CD4-positive, alpha-beta T cell treated with Interleukin-21 for 1 hour (primary cell): ENCODE measurements at places on chromosomes 11 and 22.

DNA sequence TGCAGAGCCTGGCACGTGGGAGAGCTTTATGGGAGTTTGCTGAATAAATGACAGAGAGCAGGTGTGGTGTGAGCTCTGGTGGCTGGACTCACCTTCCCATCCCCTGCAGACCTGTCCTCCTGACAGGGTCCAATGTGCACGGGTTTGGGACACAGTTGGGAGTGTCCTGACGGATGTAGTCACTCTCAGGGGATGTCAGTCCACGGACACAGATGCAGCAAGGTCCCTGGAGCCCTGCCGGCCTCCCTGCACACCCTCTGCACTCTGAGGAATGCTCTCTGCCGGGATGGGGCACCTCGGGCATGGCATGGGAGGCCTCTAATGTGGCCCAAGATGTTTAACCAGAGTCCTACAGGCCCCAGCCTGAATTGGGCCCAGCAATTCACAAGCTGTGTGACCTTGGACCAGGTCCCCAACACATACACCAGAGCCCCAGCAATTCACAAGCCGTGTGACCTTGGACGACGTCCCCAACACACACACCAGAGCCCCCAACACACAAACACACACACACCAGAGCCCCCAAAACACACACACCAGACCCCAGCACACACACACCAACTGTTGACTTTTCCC is 30.0 kb upstream of the RFPL3 start:
- DNase-seq: no peak

GRCh38 chr11:102226702-102227490 is 90.4 kb upstream of the BIRC3 start:
- no peak for DNase-seq

GRCh38 chr11:1923201-1923956 is 3.9 kb downstream of the TNNT3 start:
- DNase-seq: no peak

DNA sequence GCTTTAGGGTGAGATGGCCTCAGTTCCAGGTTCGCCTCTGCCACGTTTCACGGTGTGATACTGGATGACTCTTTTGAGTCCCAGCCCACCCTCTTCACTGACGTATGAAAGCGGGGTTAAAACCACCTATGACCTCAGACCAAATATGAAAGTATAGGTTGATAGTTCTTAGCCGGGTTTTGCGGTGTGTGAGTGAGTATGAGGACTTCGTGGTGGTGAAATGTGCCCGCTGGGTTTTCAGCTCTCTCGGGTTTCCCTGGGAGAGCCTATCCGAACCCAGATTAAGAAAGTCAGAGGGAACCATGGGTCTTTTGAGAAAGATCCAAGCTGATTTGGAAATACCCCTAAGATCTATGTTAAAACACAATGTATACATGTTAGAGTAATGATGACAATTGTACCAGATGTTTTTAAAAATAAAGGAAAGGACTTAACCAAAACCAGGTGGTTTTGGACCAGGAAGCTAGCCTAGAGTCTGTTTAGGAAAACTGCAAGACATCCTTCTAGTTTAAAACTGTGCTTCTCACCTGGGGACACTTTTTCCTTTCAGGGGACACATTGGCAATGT is 25.8 kb upstream of the ST3GAL4 start:
- peak; percentile 36 for DNase-seq

DNA sequence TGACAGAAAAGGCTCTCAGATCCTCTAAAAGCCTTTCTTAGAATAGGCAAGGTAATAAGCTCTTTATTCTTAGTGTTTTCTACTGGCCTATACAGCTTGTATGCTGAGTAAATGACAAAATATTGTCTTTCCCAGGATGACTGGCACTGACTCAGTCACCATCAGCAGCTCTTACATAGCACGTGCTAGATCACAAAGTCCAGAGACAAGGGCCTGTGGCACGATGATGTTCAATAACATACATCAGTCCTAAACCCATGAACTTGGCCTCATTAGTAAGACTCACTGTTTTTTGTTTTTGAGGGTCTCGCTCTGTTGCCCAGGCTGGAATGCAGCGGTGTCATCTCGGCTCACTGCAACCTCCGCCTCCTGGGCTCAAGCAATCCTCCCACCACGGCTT is 42.7 kb downstream of the CELF1 start:
- no peak for DNase-seq

GRCh38 chr22:50717709-50718351 is 20.2 kb upstream of the ACR start:
- DNase-seq: no peak

DNA sequence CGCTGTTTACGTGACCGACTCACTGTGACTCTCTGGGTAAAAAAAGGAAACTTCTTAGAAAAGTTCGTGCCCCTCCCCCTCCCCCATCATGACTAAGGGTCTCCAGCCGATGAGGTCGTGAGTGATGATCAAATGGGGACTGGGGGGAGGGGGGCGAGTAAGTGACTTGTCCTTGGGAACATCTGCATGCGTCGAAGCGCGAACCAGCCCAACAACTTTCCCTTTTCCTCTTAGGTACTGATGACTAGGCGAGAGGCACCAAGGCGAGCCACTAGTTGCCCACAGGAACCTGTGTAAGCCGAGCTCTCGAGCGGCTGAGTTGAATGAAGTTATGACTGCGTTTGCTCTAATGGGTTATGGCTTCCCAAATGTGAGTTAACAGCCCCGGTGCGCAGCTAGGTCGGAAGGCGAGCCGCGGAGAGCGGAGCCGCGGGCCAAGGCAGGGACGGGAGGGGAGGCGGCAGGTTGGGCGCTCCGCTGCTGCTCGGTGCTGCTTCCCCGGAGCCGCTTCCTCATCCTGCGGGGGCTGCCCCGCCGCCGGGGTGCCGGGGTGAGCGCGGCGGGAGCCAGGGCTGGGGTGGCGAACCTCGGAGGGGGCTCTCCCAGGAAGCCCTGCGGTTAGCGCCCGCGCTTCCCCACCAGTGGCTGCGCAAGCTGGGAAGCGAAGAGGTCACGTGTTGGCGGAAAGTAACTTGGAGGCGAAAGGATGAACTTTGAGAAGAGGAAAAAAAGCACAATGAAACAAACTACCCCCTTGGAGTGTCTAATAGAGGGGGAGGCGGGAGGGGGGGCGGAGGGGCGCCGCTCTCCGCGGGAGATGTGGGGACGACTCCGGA is 22.1 kb upstream of the BDNF start:
- no peak for DNase-seq

DNA sequence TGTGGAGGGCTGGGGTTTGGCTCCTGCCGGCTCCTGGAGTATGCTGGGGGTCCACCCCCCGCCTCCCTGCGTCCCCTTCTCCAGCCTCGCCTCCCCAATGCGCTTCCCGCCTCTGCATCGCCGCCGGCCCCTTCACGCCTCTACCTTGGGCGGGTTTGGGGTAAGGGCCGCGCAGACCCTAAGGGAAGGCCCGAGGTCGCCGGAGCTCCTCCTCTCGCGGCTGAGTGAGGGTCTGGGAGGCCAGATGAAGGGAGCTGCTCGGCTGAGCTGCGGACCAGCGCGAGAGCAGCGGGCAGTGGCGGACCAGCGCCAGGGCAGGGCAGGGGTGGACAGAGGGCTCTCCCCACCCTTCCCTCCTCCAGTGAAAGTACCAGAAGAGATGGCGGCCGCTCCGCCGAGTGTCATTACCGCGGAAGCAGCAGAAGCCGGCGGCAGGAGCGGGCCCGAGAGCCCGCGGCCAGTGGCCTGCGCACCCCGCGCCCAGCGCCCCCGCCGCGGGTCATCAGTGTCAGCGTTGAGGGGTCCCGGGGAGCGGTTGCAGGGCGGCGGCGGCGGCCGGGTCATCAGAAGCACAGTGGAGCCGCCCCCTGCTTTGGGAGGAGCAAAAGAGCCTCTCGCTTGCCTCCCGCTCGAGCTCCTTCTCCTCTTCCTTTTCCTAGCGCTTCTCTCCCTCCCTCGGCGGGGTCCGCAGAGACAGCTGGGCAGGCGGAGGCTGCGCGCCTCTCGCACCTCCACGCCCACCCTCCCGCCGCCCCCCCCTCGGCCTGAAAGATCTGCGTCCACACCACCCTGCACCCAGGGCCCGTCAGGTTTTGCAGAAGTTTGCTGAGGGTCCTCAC is 255.6 kb upstream of the CADM1 start:
- no peak for DNase-seq

DNA sequence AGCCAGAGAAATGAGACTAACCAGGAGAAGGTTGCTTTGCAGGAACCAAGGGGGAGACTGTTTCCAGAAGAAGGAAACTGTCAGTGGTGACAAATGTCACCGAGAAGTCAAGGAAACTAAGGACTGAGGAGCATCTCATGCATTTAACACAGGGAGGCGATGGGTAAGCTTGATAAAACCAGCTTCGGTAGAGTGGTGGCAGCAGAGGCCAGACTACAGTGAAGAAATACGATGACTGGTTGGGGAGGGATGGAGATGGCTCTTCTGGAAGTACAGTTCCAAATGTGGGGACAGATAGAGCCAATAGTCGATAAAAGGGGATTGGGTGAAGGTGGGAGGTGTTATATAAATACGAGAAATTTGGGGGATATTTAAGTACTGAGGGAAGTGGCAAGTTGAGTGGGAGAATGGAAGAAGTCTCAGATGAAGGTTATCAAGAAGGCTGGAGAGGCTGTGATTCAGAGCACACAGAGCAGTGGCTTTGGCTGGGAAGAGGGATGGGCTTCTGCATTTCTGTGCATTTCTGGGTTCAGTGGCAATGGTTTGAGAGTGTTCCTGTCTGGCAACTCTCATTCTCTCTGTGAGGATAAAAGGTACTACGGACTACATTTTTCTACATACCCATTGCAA is 29.2 kb downstream of the SC5D start:
- peak; percentile 51 for DNase-seq

- DNase-seq: no peak
Observed at GRCh38 chr11:35407041-35407440, 12.3 kb downstream of the SLC1A2 start.
